ENCODE measurements at places on chromosomes 4 and X.
A peak's percentile ranks its signal among the peaks of the same experiment; 100 is the strongest.

- DNase-seq, result no peak
Observed at GRCh38 chrX:48714573-48714972, 18.0 kb downstream of the SUV39H1 start.

- peak; percentile 4 for DNase-seq
Observed at GRCh38 chrX:123860983-123861382, 1.1 kb downstream of the XIAP start.

DNA sequence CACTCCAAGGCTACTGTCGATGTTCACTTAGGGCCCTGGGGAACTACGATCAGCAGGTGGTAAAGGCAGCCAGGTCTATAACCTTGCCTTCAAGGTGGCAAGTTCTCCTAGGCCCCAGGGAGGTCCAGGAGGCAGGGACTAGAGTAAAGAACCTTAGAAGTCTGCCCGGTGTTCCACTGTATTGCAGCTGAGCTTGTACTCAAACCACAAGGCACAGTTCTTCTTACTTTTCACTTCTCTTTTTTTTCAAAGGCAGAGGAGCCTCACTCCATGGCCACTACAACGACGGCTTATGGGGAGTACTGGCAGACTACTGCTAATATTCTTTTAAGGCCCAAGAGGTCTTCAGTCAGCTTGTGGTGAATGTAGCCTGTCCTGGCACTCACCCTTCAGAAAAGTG lies 78.8 kb upstream of the GPR174 start:
- DNase-seq, result peak; percentile 29

DNA sequence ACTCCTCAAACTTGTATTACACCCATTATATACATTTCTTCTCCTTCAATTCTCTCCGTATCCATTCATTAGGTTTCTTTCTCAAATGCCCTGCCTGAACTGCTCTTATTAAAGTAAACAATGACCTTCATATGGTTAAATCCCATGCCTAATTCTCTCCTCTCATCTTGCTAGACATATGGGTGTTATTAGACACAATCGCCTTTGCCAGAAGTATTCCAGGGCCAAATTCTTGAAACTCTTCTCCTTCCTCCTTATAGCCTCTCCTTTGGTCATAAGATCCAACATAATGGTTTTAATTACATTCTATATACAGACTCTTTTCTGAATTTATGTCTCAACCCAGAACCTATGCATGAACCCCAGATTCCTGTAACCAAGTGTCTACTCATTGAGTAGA lies 4.8 kb downstream of the ANXA10 start:
- DNase-seq, result no peak

- no peak for DNase-seq
Observed at GRCh38 chrX:136097871-136098805, 49.2 kb upstream of the FHL1 start.

GRCh38 chrX:38599796-38600755 lies 38.7 kb downstream of the TSPAN7 start:
- no peak for DNase-seq

DNA sequence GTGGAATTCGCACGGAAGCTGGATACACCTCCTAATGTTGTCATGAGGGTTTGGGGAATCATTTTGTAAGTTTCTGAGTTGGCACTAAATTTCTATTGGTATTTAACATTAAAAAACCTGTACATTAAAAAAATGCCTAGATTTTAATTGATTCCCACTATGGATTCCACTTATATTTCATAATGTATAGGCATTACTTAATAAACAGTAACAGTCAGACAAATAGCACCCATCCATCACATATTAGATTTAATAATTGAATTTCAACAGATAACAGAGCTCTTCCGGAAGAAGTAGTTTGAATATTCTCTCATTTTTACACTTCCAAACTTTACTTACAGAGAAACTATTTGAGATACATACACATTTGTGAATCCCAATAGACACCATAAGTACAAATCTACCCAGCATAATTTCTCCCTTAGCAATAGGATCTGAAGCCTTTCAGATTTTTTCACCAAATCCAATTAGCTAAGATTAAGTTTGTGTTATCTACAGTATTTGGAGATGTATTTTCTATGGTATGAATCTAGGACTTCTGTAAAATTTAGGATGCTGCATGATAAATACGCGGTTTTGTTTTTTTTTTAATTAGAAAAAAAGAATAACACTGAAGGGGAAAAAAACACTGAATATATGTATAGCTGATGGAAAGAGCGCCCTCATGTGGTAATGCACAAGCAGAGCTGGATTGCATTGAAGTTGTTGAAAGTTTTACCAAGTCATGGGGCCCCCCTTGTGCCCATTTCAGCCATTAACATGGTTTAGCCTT lies 12.2 kb upstream of the ODAM start:
- peak; percentile 72 for DNase-seq

- DNase-seq, result no peak
Observed at GRCh38 chr4:152990471-152991131, 54.5 kb downstream of the FHDC1 start.

GRCh38 chr4:77821775-77822174 lies 2.6 kb upstream of the CNOT6L start:
- peak; percentile 17 for DNase-seq

- no peak for DNase-seq
Observed at GRCh38 chr4:137015426-137016409, 516.6 kb downstream of the PCDH18 start.

- DNase-seq, result peak; percentile 87
Observed at GRCh38 chr4:38867478-38868058, at the start of gene FAM114A1. TSS of gene FAM114A1 (plus strand) at chr4:38867806. CDS start at chr4:38878079, 10,273 bp downstream.

DNA sequence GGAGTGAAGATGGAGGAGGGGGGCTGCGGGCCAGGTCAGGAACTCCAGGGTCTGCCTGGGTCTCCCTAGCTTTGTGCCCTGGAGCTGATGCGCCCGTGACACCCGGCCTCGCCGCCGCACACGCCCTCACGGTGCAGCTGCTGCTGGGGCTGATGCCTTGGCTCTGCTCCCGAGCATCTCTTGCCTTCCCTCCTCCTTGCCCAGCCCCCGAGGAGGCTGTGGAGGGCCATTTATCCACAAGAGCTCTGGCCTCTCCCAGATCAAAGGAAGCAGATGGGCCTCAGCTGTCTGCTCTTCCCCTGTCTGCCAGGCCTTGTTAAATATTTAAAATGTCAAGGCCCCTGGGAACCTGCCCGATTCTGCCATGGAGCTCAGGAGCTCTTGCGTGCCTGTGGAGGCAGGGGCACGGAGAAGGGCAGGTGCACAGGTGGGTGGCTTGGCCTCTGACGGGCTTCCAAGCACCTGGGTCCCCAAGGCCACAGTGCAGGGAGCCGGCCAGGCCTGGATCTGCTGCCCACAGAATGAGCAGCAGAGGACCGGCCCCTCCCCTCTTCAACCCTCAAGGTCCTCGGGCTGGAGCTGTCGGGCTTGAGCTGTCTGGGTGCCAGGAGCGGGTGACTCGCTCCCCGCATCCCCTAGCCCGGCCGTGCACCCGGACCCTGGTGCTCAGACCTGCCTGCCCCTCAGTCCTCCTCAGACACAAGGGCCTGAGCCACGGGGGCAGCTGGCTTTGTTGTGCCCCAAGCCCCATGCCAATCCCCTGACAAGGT lies 20.3 kb downstream of the ATP2B3 start:
- DNase-seq, result no peak

DNA sequence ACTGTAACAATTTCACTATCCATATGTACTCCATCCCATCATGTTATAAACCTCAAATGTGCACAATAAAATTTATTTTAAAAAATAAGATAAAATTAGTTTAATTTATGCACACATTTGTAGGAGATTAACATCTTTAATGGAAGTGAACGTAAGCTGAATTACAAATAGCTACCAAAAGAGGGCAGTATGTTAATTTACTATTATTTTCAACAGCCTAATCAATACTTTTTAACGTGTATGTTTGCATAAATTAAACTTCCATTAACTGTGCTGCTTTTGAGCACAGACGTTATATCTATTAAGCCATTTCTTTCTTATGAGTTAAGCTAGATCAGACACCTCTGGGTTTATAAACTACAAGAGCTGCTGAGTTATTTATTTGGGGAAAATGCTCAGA lies 56.5 kb upstream of the PHKA2 start:
- no peak for DNase-seq

- DNase-seq, result peak; percentile 49
Observed at GRCh38 chr4:173171098-173171497, 2.5 kb downstream of the GALNT7 start.

DNA sequence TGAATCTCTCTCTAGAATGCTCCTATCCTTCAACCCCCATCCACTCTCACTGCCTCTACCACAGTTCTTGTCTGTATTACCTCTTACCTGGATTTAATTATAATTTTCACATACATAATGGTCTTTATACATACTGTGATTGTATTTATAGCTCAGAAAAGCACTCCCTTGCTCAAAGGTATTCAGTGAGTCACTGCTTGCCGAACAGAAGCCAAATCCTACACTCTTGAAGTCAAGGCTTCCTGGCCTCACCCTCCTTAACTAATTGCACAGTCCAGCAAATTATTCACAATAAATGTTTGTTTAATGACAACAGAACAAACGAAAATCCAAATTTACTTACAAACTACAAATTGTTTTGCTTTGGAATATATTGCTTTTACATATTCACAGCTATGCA lies 159.5 kb downstream of the KLHL13 start:
- no peak for DNase-seq

DNA sequence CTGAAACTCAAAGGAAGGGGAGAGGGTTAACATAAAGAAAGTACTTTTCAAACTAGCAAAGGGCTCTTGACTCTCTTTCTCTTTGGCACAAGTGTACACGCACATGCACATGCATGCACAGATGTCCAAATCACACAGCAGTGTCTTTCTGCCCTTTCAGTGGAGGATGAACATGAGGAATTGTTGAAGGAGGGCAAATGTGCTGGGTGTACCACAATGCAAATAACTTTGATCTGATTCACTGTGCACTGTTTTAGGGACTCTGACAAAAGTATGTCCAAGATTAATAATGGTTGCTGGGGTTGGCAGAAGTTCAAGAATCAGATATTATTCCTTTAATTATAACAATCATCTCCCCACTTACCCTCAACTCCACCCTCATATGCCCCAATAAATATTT lies 93.8 kb downstream of the GPC4 start:
- no peak for DNase-seq

- no peak for DNase-seq
Observed at GRCh38 chr4:112253382-112254000, 21.9 kb downstream of the AP1AR start.

GRCh38 chr4:3295837-3296624 lies 3.2 kb downstream of the RGS12 start:
- no peak for DNase-seq

DNA sequence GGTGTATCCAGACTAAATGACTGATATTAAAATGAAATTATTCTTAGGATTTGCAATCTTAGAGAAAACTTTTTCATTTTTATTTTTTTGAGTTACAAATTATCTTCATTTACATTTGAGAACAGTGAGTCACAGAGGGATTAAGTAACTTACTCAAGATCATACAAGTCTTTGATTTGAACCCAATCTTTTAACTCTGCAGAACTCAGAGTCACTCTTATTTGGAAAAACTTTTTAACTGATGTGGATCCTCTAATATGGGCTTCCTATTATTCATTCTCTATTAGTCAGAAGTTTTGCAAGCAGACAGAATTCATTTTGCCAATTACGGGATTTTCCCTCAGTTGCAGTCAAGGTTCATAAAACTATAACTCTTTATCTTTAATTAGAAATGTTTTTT lies 20.1 kb downstream of the HPRT1 start:
- no peak for DNase-seq

- peak; percentile 13 for DNase-seq
Observed at GRCh38 chrX:72394518-72395170, 88.9 kb upstream of the CITED1 start.

GRCh38 chrX:11965436-11965835 lies 172.8 kb upstream of the FRMPD4 start:
- no peak for DNase-seq

DNA sequence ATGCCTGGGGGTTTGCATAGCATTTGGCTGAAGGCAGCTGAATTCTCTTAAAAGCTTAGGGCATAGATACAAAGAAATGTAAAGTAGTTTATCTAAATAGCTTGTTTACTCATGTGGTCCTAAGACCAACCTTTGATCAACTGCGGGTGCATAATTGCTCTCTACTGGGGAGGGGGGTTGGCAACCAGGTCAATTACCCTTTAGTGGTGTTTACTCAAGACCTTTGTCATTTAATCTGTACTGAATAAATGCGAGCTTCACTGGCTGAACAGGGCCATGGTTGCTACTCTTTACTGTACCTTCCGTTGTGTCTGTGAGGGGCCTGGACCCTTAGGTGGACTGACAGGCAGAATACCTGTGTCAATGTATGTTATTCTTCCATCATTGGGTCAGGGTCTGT lies 102.7 kb upstream of the FAM9C start:
- DNase-seq, result no peak

- peak; percentile 40 for DNase-seq
Observed at GRCh38 chr4:73770917-73771316, 30.5 kb downstream of the CXCL8 start.

DNA sequence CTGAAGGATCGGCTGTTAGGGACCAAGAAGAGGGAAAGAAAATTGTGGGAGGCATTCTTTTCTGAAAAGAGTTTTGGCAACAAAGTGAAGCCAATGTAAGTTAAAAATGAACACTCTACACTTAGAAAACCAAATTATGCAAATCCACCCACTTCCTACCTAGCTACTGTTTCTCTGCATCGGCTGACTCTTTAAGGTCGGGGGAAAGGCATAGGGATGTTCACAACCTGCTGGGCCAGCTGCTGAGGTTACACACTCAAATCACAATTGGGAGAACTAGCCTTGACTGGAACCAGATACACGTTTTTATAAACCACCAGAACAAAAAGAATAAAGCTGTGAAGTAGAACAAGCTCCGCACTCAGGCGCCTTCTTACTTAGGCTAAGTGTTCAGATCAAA lies 165.7 kb downstream of the LDB2 start:
- DNase-seq, result no peak

DNA sequence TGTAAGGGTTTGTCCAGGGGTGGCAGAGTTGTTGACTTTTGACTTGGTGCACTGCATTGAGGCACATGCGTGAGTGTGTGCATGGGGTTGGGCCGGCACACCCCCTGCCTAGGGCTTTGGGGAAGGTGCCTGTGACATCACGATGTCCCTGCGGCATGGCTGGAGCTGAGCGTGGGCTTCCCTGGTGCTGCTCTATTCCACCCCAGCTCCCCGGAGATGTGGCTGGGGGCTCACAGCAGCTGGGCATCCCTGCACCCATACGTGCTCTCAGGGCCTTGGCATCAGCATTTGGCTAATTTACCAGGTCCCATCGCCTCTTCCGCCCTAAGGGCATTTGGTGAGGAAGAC lies 5.7 kb downstream of the PSAPL1 start:
- no peak for DNase-seq

DNA sequence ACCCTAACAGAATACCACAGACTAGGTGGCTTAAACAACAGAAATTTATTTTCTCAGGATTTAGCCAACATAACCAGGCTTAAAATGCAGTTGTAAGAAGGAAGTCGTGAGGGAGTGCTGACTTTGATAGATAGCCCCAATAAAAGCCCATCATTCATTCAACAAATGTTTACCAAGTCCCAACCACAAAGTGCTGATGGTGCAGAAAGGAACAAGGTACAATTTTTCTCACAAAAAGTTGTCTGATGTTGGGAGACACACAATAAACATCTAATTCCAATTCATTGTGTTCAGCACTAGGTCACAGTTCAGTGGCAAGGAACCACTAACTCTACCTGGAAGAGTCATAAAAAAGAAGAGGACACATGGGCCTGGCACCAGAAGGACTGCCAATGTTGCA lies 42.2 kb downstream of the AKAP4 start:
- DNase-seq, result no peak

GRCh38 chrX:49844611-49845010 lies 15.5 kb downstream of the PAGE4 start:
- no peak for DNase-seq
